Naive thymus-derived CD8-positive, alpha-beta T cell (primary cell): ENCODE measurements at places on chromosomes 12 and 14. TPM values are rescaled to one million over a fixed set of nuclear protein-coding genes. Genes with fewer than 3 reads are reported as not detected.

PLEKHD1 gene
- polyA plus RNA-seq: not detected

ZFYVE1 gene
- 4.5 TPM for polyA plus RNA-seq

PRH2 gene
- not detected for polyA plus RNA-seq

RASSF3 gene
- 7.8 TPM for polyA plus RNA-seq

ACOT6 gene
- polyA plus RNA-seq: not detected

TMTC2 gene
- not detected for polyA plus RNA-seq

ASCL1 gene
- not detected for polyA plus RNA-seq

CLEC6A gene
- not detected for polyA plus RNA-seq

TBC1D30 gene
- 0.51 TPM for polyA plus RNA-seq

FICD gene
- polyA plus RNA-seq: 1.4 TPM

P2RX2 gene
- not detected for polyA plus RNA-seq

RBMS2 gene
- polyA plus RNA-seq: 2.2 TPM

NFATC4 gene
- polyA plus RNA-seq: not detected

SIRT4 gene
- 2.2 TPM for polyA plus RNA-seq

IGF1 gene
- polyA plus RNA-seq: not detected

LRCOL1 gene
- not detected for polyA plus RNA-seq

TSPAN11 gene
- not detected for polyA plus RNA-seq

B4GALNT3 gene
- 0.40 TPM for polyA plus RNA-seq

TAS2R10 gene
- polyA plus RNA-seq: not detected

ASB2 gene
- not detected for polyA plus RNA-seq

GPR132 gene
- 9.7 TPM for polyA plus RNA-seq

PRB2 gene
- not detected for polyA plus RNA-seq
